Thoracic aorta (tissue), 2 donors: ENCODE measurements at places on chromosomes 5 and 9.

- DNase-seq = no peak
Observed at GRCh38 chr9:35730486-35730854, 1.5 kb downstream of the TLN1 start.

DNA sequence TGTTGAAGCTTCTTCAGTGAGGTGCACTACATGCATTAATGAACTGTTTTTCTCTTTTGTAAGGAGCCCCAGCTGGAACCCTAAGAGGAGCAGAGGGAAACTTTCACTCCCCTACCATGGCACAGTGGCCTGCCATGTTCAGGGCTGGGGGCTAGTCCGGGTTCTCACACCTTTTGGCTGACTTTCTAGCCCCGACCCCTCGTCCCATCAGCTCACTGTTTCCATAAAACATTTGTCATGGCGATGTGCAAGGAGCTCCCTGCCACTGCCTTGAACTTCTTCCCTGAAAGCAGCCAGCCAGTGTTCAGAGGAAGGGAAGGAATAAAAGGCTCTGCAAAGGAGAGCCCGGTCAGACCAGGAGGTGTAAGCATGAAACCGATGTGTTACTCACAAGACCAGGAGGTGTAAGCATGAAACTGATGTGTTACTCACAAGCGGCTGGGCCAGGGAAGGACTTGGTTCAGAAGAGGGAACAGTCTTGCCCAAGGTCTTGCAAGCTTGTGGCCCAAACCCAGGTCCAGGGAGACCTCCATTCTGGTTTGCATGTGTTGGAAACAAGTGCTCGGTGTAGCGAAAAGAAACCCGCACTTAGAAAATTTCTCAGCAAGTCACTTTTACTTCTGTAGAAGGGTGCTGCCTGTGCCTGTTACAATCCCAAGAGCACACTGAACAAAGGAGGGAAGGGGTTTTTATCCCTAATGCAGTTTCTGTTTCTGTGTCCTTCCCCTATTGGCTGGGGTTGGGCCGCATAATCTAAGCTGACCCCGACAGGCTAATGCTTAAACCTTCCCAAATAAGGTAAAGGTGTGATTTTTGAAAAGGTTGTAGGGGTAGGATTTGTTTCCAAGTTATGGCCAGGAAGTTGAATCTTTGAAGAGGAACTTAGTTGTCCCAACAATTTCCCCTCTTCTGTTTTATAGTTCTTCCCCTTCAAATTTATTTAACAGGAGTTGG lies 3.4 kb upstream of the ABO start:
- DNase-seq = no peak

- no peak for DNase-seq
Observed at GRCh38 chr9:123296174-123296573, 27.8 kb upstream of the STRBP start.

- no peak for DNase-seq
Observed at GRCh38 chr5:154397652-154398406, 48.0 kb upstream of the SAP30L start.

GRCh38 chr9:33447799-33448553 lies 583 bp upstream of the AQP3 start:
- no peak for DNase-seq

DNA sequence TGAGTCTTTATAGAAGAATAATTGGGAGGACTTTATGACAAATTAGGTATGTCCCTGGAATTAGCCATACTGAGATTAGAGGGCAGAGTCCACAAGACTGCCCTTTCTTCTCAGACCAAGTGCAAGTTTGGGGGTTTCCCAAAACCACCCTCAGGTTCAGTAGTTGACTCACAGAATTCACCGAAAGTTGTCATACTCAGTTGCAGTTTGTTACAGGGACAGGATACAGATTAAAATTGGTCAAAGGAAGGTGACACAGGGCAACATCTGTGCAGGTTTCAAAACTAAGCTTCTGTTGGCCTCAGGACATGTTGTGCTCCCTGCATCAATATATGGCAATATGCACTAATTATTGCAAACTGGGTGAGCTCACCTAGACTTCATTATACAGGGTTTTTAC lies 3.8 kb downstream of the RANBP17 start:
- DNase-seq = no peak

- DNase-seq = no peak
Observed at GRCh38 chr5:41869151-41869723, 988 bp downstream of the OXCT1 start.

DNA sequence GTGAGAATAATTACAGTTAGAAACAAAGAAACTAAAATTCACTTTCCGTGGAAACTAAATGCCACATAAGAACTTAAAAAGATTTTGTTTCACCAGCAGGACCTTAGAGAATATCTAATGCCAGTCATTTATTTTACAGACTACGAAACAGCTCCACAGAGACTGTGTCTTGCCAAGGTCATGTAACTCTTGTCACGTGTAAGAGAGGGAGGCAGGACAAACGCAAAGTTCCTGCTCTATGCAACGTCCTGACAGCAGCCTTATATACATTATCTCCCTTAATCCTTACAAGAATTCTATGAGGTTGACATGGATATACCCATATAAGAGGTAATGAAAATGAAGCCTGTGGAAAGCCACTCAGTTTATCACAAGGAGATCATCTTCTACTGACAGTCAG lies 39.4 kb downstream of the CTNNAL1 start:
- DNase-seq = no peak

- no peak for DNase-seq
Observed at GRCh38 chr5:55226934-55227663, at the start of gene MCIDAS. Gene MCIDAS, minus strand, starts transcription at chr5:55227315. Its CDS starts 177 bp downstream, at chr5:55227138.
